T-helper 17 cell (primary cell): ENCODE measurements at places on chromosomes 2 and 18.

GRCh38 chr18:2360861-2361260, 210.4 kb downstream of the METTL4 start:
- H3K4me1 ChIP-seq, result no peaks in the 10 kb centered on the region
- no peak overlapping the region for H3K4me3 ChIP-seq
- DNase-seq, result no peak
- no peak overlapping the region for H3K27ac ChIP-seq
- H3K27me3 ChIP-seq, result peaks cover 19% of the 10 kb centered on the region
- no peaks in the 10 kb centered on the region for H3K36me3 ChIP-seq

- no peaks in the 10 kb centered on the region for H3K36me3 ChIP-seq
- no peak for DNase-seq
- no peak overlapping the region for H3K4me3 ChIP-seq
- no peaks in the 10 kb centered on the region for H3K27me3 ChIP-seq
Observed at GRCh38 chr2:9793918-9794717, 49.2 kb upstream of the TAF1B start.

- peaks cover 13% of the 10 kb centered on the region for H3K27me3 ChIP-seq
- H3K27ac ChIP-seq, result no peak overlapping the region
- no peaks in the 10 kb centered on the region for H3K4me1 ChIP-seq
- DNase-seq, result no peak
- no peak overlapping the region for H3K4me3 ChIP-seq
Observed at GRCh38 chr18:74204526-74205152, 56.3 kb downstream of the TIMM21 start.

DNA sequence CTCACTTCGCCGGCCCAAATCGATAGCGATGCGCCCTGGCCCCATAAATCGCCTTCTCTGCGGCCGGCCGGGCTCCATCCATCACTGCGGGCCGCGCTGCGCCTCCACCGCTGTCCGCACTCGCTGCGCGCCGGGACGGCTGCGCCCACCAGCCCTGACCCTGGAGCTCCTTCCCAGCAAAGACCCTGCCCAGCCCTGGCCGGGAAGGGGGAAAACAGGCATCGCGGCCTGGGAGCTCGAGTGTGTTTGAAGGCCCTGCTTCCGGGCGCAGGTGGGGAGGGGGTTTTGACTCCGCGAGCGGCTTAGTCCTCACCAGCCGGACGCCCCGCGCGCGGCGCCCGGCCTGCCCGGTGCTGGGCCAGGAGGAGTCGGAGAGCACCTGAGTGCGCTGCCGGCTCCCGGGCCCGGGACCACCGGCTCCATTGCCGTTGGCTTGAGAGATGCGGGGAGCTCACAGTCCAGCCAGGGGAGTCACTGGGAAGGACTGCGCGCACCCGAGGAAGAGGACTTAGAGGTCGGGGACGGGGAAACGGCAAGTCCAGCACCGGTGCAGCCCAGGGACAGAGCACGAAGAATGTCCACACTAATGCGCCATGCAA, 1.1 kb downstream of the PAX8 start:
- peak overlapping the region; percentile 28 for H3K4me3 ChIP-seq
- H3K36me3 ChIP-seq, result peaks cover 2% of the 10 kb centered on the region
- H3K4me1 ChIP-seq, result peaks cover 9% of the 10 kb centered on the region
- no peak overlapping the region for H3K27ac ChIP-seq

DNA sequence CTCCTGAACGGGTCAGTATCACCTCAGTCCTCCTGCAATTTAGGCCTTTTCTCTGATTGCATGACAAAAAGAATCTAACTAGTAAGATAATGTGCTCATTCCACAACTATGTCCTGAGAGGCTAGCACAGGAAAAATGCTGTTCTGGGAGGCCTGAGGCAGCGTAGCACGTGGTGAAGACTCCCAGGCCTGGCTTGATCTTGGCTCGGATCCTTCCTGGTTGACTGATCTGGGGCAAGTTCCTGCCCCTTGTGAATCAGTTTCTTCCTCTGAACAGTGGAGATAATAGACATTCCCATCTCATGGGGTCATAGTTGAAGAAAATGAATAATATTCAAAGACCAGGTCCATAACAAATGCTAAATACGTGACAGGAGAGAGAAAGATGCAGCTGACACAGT, 12.3 kb downstream of the FBLN7 start:
- peaks cover 9% of the 10 kb centered on the region for H3K27me3 ChIP-seq
- peak overlapping the region; percentile 83 for H3K27ac ChIP-seq
- peaks cover 8% of the 10 kb centered on the region for H3K4me1 ChIP-seq
- no peak for DNase-seq
- H3K36me3 ChIP-seq, result peaks cover 2% of the 10 kb centered on the region
- H3K4me3 ChIP-seq, result no peak overlapping the region

GRCh38 chr2:11651856-11652548, 18.0 kb downstream of the NTSR2 start:
- peaks cover 3% of the 10 kb centered on the region for H3K36me3 ChIP-seq
- H3K4me3 ChIP-seq, result no peak overlapping the region
- no peak for DNase-seq

GRCh38 chr18:8366656-8367055, 242.6 kb upstream of the RAB12 start:
- peaks cover 54% of the 10 kb centered on the region for H3K27me3 ChIP-seq
- H3K4me3 ChIP-seq, result peak overlapping the region; percentile 70
- H3K27ac ChIP-seq, result peak overlapping the region; percentile 16
- DNase-seq, result no peak

- H3K4me3 ChIP-seq, result no peak overlapping the region
- peaks cover 4% of the 10 kb centered on the region for H3K4me1 ChIP-seq
- no peak for DNase-seq
- H3K27me3 ChIP-seq, result peaks cover 20% of the 10 kb centered on the region
- no peak overlapping the region for H3K27ac ChIP-seq
- no peaks in the 10 kb centered on the region for H3K36me3 ChIP-seq
Observed at GRCh38 chr2:238868067-238868524, 20.2 kb downstream of the TWIST2 start.

DNA sequence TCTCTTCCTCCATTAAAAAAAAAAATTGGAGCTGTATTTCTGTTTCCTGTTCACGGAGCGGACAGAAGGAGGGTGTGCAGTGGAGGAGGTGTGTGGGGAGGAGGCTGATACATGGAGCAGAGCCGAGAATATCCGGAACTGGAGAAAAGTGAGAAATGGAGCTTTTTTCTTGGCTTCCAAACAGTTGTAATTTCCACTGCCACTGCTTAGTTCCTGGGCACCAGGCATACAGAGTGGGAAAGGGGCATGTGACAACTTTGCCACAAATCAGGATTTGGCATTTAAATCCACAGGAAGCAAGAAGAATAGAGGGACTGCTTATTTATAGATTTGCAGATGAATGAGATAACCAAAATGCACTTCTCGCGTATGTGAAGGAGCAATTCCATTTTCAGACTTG, 71.2 kb downstream of the BCL11A start:
- peaks cover 61% of the 10 kb centered on the region for H3K27me3 ChIP-seq
- H3K27ac ChIP-seq, result no peak overlapping the region
- no peak for DNase-seq
- no peaks in the 10 kb centered on the region for H3K36me3 ChIP-seq
- no peak overlapping the region for H3K4me3 ChIP-seq
- peaks cover 5% of the 10 kb centered on the region for H3K4me1 ChIP-seq

DNA sequence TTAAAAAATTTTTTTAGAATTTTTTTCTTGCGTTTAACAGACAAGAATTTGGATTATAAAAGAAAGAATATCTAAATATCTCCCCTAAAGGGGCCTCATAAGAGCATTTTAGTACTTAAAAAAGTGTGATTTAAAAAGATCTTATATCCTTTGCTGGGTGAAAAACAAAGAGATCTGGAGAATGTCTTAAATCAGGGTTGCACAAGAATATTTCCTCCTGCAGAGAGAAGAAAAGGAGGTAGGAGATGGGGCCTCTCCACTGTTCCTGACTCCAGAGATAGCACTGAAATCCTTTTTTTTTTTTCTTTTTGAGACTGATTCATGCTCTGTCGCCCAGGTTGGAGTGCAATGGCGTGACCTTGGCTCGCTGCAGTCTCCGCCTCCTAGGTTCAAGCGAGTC, 68.5 kb upstream of the OSR1 start:
- H3K4me3 ChIP-seq, result no peak overlapping the region
- H3K27ac ChIP-seq, result no peak overlapping the region
- no peaks in the 10 kb centered on the region for H3K36me3 ChIP-seq
- DNase-seq, result no peak
- H3K27me3 ChIP-seq, result peaks cover 43% of the 10 kb centered on the region

DNA sequence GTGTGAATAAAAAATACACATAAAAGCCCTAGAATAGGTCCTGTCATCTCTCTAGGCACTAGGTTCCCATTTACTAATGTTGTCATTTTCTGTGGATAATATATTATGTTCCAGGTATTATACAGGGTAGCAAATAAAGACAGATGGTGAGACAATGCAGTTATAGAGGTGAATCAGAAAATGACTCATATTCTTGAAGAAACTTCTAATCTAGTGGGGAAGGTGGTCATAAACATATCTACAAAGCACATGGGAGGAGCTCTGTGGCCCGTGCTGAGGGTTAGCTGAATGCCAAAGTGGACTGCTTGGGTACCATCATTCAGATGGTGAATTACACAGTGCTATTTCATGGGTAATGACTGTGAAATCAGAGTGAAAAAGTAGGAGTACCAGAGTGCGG, 700.9 kb downstream of the ERBB4 start:
- H3K4me3 ChIP-seq, result no peak overlapping the region
- H3K27me3 ChIP-seq, result no peaks in the 10 kb centered on the region
- no peaks in the 10 kb centered on the region for H3K4me1 ChIP-seq
- no peaks in the 10 kb centered on the region for H3K36me3 ChIP-seq
- no peak overlapping the region for H3K27ac ChIP-seq

GRCh38 chr2:70525032-70525431, 28.6 kb downstream of the TGFA start:
- H3K4me3 ChIP-seq, result no peak overlapping the region
- peak overlapping the region; percentile 91 for H3K27ac ChIP-seq
- H3K4me1 ChIP-seq, result peaks cover 21% of the 10 kb centered on the region
- peaks cover 6% of the 10 kb centered on the region for H3K27me3 ChIP-seq

DNA sequence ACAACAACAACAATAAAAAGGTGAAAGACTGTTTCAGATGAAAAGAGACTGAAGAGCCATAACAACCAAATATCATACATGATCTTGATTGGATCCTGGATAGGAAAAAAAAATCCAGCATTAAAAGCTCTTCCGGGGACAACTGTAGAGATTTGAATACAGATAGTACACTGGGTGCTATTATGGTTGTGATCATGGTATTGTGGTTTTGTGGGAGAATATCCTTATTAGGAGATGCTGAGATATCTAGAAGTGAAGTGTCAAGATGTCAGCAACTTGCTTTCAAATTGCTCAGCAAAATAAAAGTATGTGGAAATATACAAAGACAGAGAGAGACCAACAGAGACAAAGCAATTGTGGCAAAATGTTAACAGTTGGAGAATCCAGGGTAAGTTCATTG, 15.5 kb upstream of the SPATA3 start:
- H3K36me3 ChIP-seq, result no peaks in the 10 kb centered on the region
- no peak for DNase-seq
- peak overlapping the region; percentile 69 for H3K4me3 ChIP-seq
- H3K4me1 ChIP-seq, result peaks cover 35% of the 10 kb centered on the region

DNA sequence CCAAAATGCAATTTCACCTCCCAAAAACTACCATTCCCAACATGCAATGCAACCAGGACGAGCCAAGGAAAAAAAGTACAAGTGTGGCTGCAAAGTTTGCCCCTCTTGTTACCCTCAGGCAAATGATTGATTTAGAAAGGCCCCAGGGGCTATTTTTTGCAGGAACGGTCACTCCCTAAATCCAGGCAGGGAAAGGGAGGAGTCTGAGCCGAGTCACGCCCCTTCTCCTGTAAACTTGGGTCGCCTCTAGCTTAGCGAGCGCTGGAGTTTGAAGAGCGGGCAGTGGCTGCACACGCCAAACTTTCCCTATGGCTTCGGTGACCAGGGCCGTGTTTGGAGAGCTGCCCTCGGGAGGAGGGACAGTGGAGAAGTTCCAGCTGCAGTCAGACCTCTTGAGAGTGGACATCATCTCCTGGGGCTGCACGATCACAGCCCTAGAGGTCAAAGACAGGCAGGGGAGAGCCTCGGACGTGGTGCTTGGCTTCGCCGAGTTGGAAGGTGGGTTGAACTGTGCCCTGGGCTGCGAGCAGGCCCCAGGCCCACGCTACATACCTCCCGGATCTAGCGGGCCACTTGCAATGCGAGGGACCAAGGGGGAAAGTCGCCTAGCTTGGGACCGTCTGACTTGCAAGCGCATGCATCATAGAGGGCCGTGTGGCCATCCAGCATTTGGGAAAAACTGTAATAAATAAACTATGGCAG, at the start of gene GALM:
GALM (plus strand) TSS at position 261 of the 702 bp plus-strand sequence; CDS start at position 309, 48 bp downstream.
- no peaks in the 10 kb centered on the region for H3K27me3 ChIP-seq
- peak within 1 kb of the TSS; percentile 93 for H3K4me3 ChIP-seq
- H3K36me3 ChIP-seq, result no peaks in the 10 kb centered on the region
- H3K27ac ChIP-seq, result peak within 1 kb of the TSS; percentile 98
- H3K4me1 ChIP-seq, result peaks cover 49% of the 10 kb centered on the region

DNA sequence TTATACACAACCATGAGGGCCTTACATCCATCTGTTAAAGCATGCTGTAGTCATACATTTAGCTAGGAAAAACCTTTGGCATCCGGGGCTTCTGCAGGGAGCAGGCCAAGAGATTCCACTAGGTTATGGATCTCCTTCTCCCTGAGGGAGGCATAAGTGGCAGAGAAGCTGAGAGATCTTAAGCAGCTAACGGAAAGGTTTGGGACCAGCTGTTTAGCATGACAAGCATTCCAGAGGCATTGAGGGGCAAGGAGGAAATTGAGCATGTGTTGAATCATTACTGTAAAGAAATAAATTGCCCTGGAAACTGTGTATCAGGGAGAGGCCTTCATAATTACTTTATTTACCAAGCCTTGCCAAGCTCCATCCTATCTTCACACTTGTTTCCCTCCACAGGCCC, 643.1 kb downstream of the CNTNAP5 start:
- no peaks in the 10 kb centered on the region for H3K4me1 ChIP-seq
- DNase-seq, result no peak
- H3K27me3 ChIP-seq, result no peaks in the 10 kb centered on the region
- H3K27ac ChIP-seq, result no peak overlapping the region

DNA sequence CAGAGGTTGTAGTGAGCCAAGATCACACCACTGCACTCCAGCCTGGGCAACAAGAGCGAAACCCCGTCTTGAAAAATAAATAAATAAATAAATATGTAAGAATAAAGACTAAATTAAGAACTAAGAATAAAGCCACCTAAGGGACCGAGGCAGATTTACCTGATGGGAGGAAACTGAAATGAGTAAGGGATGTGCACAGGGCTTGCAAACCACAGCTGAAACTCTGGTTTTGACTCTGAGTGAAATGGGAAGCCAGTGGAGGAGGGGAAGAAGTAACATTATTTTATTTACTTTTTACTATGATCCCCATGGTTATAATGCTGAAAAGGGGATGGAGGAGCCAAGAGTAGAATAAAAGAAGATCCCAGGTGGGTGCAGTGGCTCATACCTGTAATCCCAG, 107.3 kb downstream of the CABYR start:
- no peaks in the 10 kb centered on the region for H3K27me3 ChIP-seq
- H3K4me3 ChIP-seq, result no peak overlapping the region
- H3K4me1 ChIP-seq, result no peaks in the 10 kb centered on the region
- H3K27ac ChIP-seq, result no peak overlapping the region
- DNase-seq, result no peak

- peaks cover 14% of the 10 kb centered on the region for H3K4me1 ChIP-seq
- no peak for DNase-seq
- no peak overlapping the region for H3K27ac ChIP-seq
- H3K4me3 ChIP-seq, result no peak overlapping the region
- H3K36me3 ChIP-seq, result peaks cover 2% of the 10 kb centered on the region
Observed at GRCh38 chr2:86338778-86339295, 1.4 kb upstream of the REEP1 start.

GRCh38 chr2:14524041-14524802, 108.3 kb upstream of the LRATD1 start:
- H3K27ac ChIP-seq, result no peak overlapping the region
- no peaks in the 10 kb centered on the region for H3K4me1 ChIP-seq
- no peak overlapping the region for H3K4me3 ChIP-seq
- DNase-seq, result no peak
